ENCODE measurements at places on chromosomes 2 and 18. TPM values are rescaled to one million over a fixed set of nuclear protein-coding genes. Genes with fewer than 3 reads are reported as not detected.

- H3K4me1 ChIP-seq = no peaks in the 10 kb centered on the region
- no peak overlapping the region for H3K4me3 ChIP-seq
- no peaks in the 10 kb centered on the region for H3K36me3 ChIP-seq
- DNase-seq = no peak
- no peak overlapping the region for H3K27ac ChIP-seq
Observed at GRCh38 chr2:181372646-181373040, 84.5 kb upstream of the ITGA4 start.

DNA sequence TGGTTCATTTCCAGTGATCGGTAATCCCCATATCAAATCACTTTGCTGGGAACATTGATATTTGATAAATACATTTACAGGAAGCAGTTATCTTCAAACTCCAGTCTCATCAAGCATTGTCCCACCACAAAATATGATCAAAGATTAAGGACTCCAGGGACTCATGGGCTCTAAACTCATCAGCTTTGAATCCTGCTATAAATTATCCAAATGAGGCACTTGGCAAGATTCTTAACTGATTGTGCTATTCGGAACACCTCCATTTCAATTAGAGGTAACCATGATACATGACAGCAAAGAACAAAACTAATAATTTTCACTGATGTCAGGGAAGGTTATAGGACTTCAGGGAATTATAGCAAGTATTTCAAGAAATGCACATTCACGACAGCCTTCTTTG, 1088.1 kb upstream of the PIK3C3 start:
- no peak overlapping the region for H3K4me3 ChIP-seq
- no peaks in the 10 kb centered on the region for H3K4me1 ChIP-seq
- H3K36me3 ChIP-seq = no peaks in the 10 kb centered on the region
- no peak overlapping the region for H3K27ac ChIP-seq
- no peak for DNase-seq

DNA sequence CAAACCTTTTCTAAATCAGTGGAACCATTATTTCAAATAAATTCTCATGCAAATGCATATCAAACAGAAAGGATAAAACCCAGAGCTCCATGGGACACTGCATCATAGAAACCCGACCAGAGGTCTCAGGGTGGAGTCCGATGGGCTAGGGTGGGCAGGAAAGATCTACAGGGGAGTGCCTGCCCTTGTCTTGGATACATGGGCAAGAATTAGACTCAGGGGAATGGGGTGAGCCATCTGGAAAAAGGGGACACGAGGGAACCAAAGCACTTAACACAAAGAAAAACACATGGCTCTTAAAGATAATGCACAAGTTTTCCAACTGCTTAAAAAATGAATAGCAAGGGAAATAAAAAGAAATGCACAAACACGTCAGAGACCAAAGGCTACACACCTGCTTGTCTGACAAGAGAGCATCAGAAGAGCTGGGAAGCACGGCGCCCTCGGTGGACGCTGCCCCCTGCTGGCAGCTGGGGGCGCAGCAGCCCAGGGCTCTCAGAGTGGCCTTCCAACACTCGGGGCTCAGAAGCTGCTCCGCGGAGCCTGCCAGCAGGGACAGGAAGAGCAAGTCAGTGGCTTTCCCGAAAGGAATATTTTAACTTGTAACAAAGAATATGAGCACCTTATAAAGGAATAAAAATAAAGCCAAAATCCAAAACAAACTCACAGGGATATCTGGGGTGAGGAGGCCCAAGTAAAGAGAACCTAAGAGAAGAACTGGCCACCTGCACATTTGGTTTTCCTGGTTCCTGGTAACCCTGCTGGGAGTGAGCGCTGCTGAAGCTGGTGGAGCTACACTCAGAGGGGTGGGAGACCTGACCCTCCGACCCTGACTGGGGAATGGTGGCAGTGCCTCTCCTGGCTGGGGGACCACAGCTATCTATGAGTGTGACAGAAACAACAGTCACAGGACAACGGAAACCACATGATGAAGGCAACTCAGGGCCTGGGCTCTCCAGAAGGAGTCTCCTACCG, 54.5 kb downstream of the SIGLEC15 start:
- H3K36me3 ChIP-seq = peaks cover 37% of the 10 kb centered on the region
- H3K4me3 ChIP-seq = no peak overlapping the region
- peak; percentile 86 for DNase-seq
- H3K4me1 ChIP-seq = peaks cover 7% of the 10 kb centered on the region

DNA sequence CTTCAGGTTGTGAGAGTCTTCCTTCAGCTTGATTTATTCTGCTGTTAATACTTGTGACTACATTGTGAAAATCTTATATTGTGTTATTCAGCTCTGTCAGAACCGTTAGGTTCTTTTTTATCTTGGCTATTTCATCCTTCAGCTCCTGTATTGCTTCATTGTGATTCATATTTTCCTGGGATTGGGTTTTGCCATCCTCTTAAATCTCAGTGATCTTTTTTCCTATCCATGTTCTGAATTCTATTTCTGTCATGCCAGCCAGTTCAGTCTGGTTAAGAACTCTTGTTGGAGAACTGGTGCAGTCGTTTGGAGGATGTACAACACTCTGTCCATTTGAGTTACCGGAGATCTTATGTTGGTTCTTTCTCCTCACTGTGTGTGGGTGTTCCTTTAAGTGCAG, 19.1 kb downstream of the MSTN start:
- DNase-seq = no peak
- H3K36me3 ChIP-seq = no peaks in the 10 kb centered on the region
- no peak overlapping the region for H3K4me3 ChIP-seq
- no peaks in the 10 kb centered on the region for H3K4me1 ChIP-seq
- H3K27ac ChIP-seq = no peak overlapping the region
- H3K27me3 ChIP-seq = no peaks in the 10 kb centered on the region

GRCh38 chr2:148926291-148926961, 51.4 kb downstream of the KIF5C start:
- no peaks in the 10 kb centered on the region for H3K4me1 ChIP-seq
- DNase-seq = no peak
- H3K27me3 ChIP-seq = no peaks in the 10 kb centered on the region
- no peaks in the 10 kb centered on the region for H3K36me3 ChIP-seq
- H3K4me3 ChIP-seq = no peak overlapping the region

GRCh38 chr2:171688129-171688465, 828 bp downstream of the DYNC1I2 start:
- DNase-seq = no peak
- no peaks in the 10 kb centered on the region for H3K4me1 ChIP-seq
- H3K4me3 ChIP-seq = peak overlapping the region; percentile 91
- H3K36me3 ChIP-seq = no peaks in the 10 kb centered on the region

GRCh38 chr2:21250673-21251072, 126.9 kb downstream of the TDRD15 start:
- DNase-seq = no peak
- no peaks in the 10 kb centered on the region for H3K27me3 ChIP-seq
- no peaks in the 10 kb centered on the region for H3K36me3 ChIP-seq

GRCh38 chr2:125280265-125280664, 1255.2 kb downstream of the CNTNAP5 start:
- no peak overlapping the region for H3K4me3 ChIP-seq
- no peak overlapping the region for H3K27ac ChIP-seq
- no peak for DNase-seq

GRCh38 chr2:120480346-120480902, 134.5 kb downstream of the INHBB start:
- no peak overlapping the region for H3K4me3 ChIP-seq
- no peaks in the 10 kb centered on the region for H3K36me3 ChIP-seq
- H3K27me3 ChIP-seq = no peaks in the 10 kb centered on the region

DNA sequence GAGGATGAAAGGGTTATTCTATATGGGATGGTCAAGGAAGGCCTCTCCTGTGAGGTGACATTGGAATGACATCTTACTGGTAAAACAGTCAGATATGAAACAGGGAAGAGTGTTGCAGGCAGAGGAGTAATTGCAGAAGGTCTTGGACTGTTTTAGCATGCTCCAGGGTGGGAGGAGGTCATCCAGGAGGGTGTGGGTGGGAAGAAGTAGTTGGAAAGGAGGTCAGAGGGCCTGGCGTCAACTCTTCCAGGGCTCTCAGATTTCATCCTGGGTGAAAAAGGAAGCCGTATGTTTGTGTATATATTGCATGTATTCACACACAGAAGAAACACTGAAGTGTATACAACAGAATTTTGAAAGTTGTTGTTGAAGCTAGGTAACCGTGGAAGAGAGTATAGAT, 48.2 kb downstream of the ATP9B start:
- no peaks in the 10 kb centered on the region for H3K4me1 ChIP-seq
- no peak overlapping the region for H3K4me3 ChIP-seq
- peaks cover 4% of the 10 kb centered on the region for H3K36me3 ChIP-seq
- H3K27ac ChIP-seq = no peak overlapping the region

The SCTR gene
- polyA plus RNA-seq = 0.16 TPM

The PLCL1 gene
- 1.2 TPM for polyA plus RNA-seq

The NYAP2 gene
- polyA plus RNA-seq = 0.03 TPM

The SKA1 gene
- polyA plus RNA-seq = 1.4 TPM
